HFFc6 (cell line): ENCODE measurements at places on chromosomes 7 and 10.

DNA sequence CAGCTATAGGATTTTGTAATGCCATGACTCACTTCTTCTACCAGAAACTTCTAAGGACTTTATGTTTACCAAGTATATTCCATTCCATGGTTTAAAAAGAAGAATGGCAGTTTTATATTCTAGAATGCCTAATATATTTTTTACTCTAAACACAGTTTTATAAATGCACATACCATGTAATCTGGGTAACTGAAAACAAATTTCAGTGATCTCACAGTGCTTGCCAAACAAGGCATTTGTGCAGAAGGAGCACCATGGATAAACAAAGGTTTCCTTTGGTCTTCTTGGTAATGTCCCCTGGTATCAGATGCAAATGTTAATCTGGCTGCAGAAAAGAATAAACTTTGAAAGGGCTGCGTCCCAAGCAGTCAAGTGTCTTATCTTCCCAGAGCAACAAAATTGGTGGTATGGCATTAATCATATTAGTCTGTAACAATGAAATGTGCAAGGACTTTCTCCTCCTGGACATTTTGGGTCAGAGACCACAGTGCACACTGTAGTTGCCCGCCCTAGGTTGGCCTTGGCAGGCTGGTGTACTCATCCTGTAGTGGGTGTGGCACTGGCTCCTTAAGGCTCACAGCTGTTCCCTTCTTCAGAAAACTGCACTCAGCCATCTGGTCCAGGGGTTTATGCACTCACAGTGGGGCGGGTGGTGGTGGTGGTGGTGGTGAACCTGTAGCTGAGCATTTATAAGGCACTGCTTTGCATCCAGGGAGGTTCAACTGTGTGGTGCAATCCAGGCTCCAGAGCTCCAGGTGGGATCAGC is 56.7 kb downstream of the LAMB4 start:
- no peak for DNase-seq

DNA sequence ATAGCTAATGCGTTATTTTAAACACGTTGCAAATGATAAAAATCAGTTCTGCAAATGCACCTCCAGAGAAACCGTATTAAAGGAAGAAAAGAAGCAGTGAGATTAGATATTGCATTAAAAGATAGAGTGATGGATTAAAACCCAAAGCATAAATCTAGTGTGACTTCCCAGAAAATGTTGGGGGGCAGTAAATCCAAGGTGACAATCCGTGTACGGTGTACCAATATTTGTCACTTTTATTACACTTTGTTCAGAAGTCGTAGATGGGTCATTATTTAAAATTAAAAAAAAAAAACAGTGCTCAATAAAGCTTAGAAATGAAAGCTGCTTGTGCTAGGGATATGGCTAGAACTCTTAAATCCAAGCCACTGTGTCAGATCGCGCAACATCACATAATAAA is 106.4 kb downstream of the TMEM130 start:
- DNase-seq, result no peak

GRCh38 chr7:127766831-127767459 is 115.0 kb downstream of the SND1 start:
- no peak for DNase-seq

- no peak for DNase-seq
Observed at GRCh38 chr10:110737886-110738634, 93.9 kb downstream of the RBM20 start.

- DNase-seq, result no peak
Observed at GRCh38 chr10:78934532-78934898, 134.3 kb upstream of the ZMIZ1 start.

GRCh38 chr10:119269737-119270136 is 62.4 kb downstream of the GRK5 start:
- no peak for DNase-seq

DNA sequence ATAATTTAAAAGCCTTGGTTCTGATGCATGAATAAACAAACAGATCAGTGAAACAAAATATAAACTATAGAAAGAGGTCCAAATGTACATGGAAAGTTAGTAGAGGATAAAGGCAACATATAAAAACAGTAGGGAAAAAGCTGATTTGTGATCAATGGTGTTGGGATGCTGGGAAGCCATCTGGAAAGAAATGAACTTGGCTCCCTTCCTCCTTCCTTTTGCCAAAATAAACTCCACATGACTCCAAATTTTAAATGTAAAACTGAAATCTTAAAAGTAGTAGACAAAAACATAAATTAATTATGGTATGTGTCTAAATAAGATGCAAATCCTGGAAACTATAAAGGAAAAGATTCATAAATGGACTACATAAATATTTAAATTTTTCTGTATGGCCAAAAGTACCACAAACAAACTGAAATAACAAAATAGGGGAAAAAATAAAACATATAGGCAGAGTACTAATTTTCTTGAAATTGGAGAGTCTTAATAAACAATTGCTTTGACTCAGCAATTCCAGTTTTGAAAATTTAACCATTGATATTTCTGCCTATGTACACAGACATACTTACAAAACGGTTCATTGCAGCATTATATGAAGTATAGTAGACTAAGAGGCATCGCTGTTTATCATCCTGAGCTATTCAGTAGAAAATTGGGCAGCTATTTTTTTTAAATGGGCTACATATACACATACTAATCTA is 77.0 kb upstream of the TRIM24 start:
- DNase-seq, result no peak

GRCh38 chr10:21090609-21091082 is 193.5 kb upstream of the NEBL start:
- no peak for DNase-seq

GRCh38 chr10:122549636-122550035 is 10.9 kb upstream of the DMBT1 start:
- DNase-seq, result no peak

DNA sequence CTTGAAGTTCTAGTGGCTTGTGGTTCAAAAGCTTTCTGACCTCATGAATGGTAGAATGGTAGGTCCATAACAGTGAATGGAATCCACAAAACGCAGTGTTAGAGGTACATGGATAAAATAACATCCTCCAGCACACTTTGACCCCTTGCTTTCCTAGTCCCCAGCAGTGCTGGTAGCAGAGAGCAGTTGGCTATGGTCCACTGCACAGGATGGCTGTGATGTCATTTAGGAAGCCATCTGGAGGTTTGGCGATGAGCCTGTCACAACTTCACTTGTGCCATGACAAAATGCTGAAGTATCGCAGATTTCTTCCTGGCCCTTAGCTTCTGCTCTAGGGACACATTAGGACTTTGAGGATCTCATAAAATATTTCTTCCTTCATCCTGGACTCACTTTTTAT is 300.0 kb upstream of the FZD8 start:
- DNase-seq, result no peak

- DNase-seq, result no peak
Observed at GRCh38 chr7:116113310-116113709, 82.7 kb upstream of the TFEC start.

GRCh38 chr7:101624246-101625001 is 4.7 kb downstream of the MYL10 start:
- DNase-seq, result no peak

DNA sequence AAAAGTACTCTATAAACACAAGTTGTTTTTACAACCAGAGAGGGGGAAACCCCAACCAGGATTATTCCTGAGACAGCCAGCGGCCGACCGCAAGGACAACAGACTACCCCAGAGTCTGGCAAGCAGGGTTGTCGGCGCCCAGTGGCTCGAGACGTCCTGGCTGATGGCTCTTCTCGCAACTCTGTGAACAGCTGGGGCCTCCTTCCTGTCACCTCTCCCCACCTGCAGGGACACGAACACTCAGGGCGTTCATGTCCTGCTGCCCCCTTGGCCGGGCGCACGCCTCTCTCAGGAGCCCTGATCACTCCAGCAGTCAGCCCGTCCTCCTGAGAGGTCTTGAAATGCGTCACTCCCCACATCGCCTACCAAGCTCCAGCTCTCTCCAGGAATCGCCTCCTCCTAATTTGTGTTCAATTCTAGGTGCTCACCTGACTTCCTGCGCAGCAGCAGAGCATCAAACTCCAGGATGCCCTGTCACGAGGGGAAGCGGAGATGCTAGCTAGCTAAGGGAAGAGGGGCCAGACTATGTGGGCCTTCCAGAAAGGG is 66.4 kb upstream of the TNRC18 start:
- DNase-seq, result no peak

GRCh38 chr7:78039790-78040776 is 241.5 kb downstream of the PHTF2 start:
- no peak for DNase-seq

- peak; percentile 44 for DNase-seq
Observed at GRCh38 chr7:115851291-115851690, 179.3 kb downstream of the TFEC start.

DNA sequence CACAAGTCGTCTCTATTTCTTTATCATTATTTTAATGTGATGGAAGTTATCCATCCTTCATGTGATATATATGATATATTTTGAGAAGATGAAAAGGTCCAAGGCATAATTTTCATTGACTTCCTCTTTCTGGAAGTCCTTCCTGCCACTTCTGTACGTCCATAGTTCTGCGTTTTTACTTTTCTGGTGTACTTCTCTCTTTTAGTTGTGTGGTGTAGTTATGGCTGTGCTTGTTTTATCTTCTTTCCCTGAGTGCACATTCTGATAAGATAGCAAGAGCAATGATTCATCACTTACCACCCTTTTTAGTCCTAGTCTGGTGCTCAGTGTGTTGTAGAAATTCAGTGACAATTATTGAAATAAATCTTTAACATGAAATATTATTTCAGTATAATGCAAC is 231.3 kb upstream of the FERD3L start:
- no peak for DNase-seq

DNA sequence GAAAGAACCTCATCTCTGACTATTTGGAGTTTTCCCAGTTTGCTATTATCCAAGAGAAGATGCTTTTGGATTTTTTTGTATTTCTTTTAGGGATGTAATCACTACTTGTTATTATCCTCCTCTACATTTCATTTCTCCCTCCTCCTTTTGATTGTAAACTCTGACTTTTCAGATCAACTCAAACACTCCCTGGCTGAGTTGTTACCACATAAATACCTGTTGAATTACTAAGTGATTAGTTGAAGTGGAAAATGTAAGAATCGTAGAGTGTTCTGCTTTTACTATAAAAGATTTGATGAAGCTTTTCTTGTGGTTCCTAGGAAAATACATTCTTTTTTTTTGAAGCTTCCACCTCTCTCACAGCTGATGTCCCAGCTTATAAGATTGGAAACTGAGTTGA is 164.1 kb upstream of the C1GALT1 start:
- no peak for DNase-seq

DNA sequence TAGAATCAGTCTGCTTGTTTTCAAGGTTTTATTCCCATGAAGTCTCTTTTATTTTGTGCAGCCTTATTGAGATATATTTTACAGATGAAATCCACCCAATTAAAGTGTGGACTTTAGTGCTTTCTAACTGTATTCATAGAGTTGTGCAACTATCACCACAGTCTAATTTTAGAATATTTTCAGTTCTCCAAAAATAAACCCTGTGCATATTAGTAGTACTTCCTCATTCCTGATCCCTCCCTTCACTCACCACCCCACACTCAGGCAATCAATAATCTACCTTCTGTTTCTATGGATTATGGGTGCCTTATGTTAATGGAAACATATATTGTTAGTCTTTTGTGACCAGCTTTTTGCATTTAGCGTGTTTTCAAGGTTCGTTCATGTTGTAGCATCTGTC is 185.7 kb upstream of the TMEM72 start:
- DNase-seq, result peak; percentile 26

GRCh38 chr7:68440866-68441265 is 1157.4 kb upstream of the AUTS2 start:
- DNase-seq, result no peak

DNA sequence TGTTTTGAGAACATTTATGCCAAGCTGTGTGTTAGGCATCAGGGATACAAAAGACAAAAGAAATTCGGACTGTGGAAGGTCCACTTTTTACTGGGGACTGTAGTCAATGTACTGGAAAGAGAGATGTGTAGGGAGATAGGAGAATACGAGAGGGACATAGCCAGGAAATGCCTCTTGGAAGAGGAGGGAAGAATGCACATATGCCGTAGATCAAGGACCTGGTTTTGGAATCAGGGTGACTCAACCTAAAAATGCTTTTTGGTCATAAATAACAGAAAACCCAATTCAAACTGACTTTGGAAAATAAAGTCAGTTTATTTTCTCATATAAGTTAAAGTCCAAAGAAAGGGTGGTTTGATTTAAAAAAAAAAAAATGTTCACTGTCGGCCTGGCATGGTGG is 140.3 kb upstream of the TCF7L2 start:
- no peak for DNase-seq

- no peak for DNase-seq
Observed at GRCh38 chr7:112076324-112076723, 129.9 kb downstream of the DOCK4 start.

DNA sequence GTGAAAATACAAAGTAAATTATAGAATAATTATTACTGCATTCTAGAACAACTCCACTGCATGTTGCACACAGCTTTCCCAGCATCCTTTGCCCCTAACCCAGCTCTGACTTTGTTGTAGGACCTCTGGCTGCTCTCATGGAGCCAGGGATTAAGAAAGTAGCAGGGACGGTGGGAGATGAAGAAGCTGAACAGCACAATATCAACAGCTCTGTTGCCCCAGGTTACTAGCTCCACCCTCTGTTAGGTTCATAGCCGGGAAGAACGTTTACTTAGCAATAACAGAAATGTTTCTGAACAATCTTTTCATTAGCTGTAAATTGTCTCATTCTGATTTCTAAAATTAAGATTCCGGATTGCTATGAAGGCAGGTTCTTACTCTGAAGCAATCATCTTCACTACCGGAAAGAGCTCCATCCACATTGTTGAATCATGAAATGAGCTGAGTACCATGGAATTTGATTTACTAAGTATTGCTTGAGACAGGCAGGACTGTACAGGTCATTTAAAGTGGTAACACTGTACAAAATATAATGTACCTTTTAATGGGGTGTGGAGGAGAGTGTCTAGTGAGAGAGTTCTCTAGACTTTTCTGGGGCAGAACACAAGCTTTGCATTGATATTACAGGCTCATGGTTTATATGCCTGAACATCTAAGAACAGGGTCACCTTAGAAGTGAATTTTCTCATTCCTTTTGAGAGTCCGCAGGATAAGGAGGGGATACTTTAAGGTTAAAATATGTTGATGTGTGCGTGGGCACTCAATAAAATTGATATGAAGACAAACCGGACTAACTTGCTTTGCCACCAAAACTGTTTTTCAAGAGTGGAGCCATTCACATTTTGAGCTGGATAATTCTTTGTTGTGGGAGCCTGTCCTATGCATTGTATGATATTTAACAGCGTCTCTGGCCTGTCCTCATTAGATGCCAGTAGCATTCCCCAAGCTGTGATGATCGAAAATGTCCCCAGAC is 20.8 kb upstream of the RAB18 start:
- peak; percentile 46 for DNase-seq

GRCh38 chr7:83101530-83101929 is 61.2 kb downstream of the PCLO start:
- no peak for DNase-seq

GRCh38 chr10:88879534-88880281 is at the start of gene STAMBPL1:
TSS of gene STAMBPL1 (plus strand) at chr10:88880245. CDS start at chr10:88901709, 21,464 bp downstream.
- no peak for DNase-seq
